RWPE2 (cell line): ENCODE measurements at places on chromosomes 16 and 17.

- DNase-seq: no peak
Observed at GRCh38 chr16:56270828-56271227, 79.5 kb downstream of the GNAO1 start.

DNA sequence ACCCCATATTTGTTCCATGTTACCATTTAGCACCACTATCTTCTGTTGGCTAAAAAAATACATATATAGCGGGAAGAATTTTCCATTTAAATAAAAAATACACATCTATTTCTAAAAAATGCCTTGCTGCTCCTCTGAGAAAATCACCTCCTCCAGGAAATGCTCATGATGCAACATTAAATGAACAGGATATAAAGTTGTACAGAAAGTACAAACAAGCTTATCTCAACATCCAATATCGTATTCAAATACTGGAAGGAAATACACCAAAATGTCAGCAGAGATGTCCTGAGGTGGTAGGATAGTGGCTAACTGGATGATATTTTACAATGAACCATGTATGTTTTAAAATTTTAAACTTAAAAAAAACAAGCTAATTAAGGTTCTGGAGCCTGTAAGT is 21.3 kb downstream of the GNA13 start:
- DNase-seq: no peak

DNA sequence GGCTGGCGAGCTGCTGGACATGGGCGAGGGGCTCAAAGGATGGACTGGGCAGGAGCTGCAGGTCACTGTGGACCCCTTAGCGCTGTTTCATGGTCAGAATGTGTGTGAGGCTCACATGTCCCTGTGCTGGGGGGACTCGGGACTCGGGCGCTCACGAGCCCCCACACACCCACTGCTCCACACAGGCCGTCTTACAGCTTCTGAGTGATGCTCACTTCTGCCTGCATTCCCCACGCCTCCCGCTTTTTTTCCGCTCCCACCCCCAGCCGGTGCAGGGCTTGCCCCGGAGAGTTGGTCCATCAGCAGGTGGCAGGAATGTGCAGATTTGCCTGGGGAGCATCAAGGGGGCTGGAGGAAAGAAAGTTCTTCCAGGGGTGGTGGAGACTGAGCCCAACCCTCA is 20.2 kb upstream of the JPT2 start:
- no peak for DNase-seq

DNA sequence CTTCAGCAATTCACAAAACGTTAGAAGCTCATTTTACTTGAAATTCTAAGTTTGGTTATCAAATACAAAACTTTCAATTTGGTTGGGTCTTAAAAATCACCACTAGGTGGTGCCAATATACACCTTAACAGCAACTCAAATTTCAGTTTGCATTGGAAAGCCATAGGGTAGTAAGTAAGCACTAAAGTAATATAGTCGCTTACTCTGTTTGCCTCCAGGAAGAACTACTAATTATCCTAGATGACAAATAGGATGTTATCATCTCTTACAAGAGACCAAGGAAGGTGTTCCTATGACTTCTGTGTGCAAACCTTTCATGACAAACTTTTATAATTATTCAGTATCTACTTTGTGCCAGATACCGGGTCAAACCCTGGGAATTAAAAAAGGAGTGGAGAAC is 93.3 kb downstream of the MYO1D start:
- no peak for DNase-seq

- no peak for DNase-seq
Observed at GRCh38 chr17:59830007-59830630, 62.6 kb downstream of the TUBD1 start.

GRCh38 chr17:60510031-60510430 is 16.0 kb downstream of the APPBP2 start:
- DNase-seq: no peak

DNA sequence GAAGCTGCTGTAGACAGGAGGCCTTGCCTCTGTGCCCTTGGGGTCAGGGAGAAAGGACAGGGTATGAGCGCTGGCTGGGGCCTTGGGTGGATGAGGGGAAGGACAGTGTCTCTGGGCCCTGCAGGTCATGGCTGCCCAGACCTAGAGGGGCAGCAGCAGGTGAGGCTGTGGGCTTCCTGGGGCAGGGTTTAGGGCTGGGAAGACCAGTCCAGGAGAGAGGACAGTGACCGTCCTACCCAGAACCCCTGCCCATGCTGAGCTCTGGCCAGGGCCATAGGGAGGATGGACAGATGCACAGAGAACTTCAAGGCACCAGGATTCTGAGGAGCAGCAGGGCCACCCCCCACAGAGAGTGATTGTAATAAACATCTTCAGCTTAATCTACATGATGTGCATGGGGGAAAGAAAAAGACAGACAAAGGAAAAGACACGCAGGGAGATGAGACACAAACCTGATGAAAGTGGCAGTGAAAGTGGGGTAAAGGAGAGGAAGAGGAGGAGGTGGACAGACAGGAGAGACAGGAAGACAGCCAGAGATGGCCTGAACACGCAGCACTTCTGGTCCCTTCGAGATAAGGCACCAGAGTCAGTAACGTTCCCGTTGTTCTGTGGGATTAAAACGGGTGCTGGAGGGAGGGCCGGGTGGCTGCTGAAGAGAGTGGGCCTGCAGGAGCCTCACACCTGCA is 17.5 kb downstream of the FLOT2 start:
- no peak for DNase-seq

DNA sequence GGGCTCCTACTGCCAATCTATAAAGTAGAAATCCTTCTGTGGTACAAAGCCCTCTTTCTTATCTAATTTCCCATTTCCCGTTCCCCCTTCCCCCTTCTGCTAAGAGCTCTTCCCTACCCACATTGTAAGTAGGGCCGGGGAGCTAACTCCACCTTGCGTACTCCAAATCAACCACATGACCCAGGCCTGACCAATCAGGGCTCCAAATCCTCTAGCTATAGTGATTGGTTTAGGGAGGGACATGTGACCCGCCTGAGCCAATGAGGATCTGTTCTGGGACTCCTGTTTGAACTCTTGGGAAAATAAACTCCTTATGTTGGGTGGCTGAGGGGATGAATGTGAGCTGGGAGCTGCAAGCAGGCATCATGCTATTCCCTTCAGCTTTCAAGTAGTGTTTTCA is 40.9 kb upstream of the MEOX1 start:
- DNase-seq: no peak

DNA sequence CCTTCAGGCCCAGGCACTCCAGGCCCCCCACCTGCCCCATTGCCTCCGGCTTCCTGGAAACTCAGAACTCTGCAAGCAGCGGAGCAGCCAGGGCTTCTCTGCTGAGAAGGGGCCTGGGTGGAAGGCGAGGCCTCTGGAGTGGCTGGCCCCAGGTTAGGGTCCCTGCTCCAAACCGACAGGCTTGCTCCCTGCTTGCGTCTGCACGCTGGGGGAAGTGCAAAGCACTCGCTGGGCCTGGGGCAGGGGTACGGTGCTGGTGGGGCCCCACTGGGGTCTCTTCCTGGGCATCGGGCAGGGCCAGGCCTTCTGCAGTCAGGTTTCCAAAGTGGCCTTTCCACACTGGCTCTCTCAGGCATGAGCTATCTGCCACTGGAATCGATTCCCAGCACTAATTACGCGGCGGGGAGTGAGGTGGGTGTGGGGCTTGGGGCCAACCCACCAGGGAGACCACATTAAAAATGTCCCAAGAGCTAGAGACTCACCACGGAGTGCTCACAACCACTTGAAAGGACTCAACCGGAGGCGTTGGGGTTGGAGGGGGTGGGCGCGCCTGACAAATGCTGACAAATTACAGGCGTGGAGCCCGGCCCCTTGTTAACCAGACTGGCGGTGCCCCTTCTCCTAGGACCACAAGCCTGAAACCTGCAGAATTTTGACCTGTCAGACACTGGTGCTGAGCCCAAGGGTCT is 17.9 kb downstream of the FAM83G start:
- no peak for DNase-seq

GRCh38 chr17:17455173-17455572 is 21.6 kb upstream of the MED9 start:
- no peak for DNase-seq

DNA sequence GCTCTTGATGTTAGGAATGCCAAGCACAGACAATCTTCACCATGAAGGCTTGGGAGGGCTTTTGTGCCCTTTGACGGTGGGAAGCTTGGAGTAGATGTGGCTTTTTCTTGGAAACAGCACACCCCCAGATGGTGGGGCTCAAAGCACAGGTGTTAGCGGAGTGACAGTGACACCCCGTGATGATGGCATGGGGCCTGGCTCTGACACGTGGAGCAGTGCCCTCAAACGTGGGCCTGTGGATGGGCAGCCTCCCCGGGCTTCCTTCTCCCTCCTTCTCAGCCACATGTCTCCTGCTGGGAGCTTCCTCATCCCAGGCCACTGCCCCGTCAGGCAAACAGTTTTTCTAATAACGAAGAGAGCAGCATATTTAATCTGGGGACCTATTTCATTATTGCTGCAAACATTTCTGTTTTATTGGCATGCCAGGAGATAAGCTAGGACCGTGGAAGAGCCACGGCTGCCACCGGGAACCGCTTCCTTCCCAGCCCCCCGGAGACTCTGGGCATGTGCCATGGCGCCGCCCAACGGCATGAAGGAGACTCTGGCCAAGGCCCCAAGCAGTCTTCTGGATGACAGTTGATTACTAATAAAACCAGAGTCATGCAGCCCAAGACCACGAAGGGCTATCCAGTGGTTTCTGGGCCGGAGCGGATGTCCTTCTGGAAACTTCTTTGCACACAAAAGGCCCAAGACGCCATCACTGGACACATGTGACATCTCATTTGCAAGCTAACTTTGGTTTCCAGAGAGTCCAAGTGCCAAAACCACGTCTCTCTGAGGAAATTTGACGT is 280.3 kb upstream of the FOXF1 start:
- peak; percentile 22 for DNase-seq

- no peak for DNase-seq
Observed at GRCh38 chr16:71911121-71911520, 15.8 kb downstream of the IST1 start.

GRCh38 chr16:56400458-56400857 is 24.9 kb downstream of the AMFR start:
- DNase-seq: no peak

GRCh38 chr16:15811481-15812400 is 45.1 kb downstream of the MYH11 start:
- no peak for DNase-seq

- no peak for DNase-seq
Observed at GRCh38 chr16:30340621-30341020, 14.5 kb downstream of the CD2BP2 start.

- no peak for DNase-seq
Observed at GRCh38 chr17:75406222-75406615, 741 bp upstream of the GRB2 start.

DNA sequence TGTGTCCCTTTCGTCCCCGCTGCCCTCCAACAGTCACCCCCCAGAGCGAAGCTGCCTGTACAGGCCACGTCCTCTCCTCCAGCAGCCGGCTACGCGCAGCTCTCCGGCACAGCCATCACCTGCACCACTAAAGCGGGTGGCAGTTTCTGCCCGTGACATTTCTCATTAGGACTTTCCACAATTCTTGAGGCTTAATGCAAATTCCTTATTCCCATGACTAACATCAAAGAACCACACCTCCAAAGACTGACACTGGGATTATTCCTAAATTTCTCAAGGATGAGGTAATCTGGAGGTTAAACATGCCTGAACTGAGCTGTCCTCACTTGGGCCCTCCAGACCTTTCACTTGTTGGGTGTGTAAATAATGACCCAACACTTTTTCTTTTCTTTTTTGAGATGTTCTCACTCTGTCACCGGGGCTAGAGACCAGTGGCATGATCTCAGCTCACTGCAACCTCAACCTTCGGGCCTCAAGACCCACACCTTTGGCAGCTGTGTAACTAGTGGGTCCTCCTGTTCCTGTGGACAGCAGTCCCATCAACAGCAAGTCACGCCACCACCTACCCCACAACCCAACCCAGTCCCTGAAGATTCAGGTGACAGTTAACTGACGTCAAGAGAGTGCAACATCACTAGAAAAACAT is 11.7 kb downstream of the ANKRD11 start:
- no peak for DNase-seq

DNA sequence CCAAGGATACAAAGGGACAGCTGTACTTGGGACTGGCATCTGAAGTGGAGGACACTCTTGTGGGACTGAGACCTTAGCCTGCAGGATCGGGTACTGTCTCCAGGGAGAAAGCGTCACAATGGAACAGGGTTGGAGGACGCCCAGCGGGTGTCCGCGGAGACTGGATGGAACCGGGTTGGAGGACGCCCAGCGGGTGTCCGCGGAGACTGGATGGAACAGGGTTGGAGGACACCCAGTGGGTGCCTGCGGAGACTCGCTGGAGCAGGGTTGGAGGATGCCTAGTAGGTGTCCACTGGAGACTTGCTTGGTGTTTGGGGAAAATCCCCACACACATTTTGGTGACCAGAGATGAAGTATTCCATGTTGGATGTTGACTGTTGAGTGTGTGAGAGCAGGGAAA is at the start of gene MYADML2:
MYADML2 (minus strand) TSS at position 45 of the 400 bp plus-strand sequence. CDS start 5,492 bp downstream, outside the sequence.
- peak; percentile 42 for DNase-seq

GRCh38 chr17:31680126-31680525 is 178.9 kb downstream of the COPRS start:
- no peak for DNase-seq

- no peak for DNase-seq
Observed at GRCh38 chr17:36529121-36529520, 5.5 kb downstream of the MYO19 start.

DNA sequence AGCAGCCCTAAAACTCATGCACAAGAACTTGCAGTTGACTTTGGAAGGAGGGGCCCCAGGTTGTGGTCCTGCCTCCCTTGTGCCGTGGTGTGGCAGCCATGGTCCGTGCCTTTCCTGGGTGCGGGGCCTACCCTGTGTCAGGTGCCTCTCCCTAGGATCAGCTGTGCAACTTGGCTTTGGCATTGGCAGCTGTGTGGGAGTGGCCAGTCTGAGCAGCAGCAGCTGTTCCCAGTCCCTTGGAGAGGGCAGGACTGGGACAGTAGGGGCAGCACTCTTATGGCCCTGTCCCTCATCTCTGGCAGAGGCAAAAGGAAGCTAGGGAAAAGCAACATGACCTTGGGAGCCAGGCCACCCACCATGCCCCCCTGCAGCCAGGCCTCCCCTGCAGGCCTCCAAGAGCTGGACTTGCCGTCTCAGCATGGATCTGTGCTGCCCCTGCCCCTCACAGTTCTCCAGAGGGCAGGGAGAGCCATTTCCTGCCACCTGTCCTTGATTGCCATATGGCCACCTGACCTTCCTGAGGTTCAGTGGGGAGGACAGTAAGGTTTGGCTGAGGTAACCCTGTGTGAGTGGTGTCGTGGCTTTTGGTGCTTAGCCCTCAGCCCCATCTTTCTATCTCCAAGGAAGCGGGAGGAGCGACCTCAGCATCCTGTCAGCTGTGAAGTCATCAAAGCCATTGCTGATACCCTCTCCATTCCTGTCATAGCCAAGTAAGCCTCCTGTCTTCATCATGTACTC is 15.5 kb upstream of the NFATC3 start:
- no peak for DNase-seq
